Activated CD8-positive, alpha-beta memory T cell treated with anti-CD3 and anti-CD28 coated beads for 24 hours (primary cell): ENCODE measurements at places on chromosomes 7 and 10.

DNA sequence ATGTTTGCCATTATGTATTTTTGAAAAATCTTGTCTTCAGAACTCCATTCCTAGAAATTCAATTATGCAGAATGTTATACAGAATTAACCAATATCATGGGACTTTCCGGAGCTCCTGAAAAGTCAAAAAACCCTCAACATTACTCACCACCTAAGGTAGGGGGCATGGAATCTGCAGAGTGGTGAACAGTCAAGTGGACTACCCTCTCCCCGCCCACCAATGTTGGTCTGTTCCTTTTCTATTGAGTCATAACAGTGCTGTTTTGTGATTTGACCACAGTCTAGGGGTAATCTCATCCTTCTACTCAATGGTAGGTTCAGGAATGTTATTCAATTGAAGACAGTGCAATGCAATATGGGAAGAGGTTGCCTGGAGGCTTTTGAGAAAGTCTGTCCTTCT, 130.5 kb upstream of the HABP2 start:
- no peak for DNase-seq

DNA sequence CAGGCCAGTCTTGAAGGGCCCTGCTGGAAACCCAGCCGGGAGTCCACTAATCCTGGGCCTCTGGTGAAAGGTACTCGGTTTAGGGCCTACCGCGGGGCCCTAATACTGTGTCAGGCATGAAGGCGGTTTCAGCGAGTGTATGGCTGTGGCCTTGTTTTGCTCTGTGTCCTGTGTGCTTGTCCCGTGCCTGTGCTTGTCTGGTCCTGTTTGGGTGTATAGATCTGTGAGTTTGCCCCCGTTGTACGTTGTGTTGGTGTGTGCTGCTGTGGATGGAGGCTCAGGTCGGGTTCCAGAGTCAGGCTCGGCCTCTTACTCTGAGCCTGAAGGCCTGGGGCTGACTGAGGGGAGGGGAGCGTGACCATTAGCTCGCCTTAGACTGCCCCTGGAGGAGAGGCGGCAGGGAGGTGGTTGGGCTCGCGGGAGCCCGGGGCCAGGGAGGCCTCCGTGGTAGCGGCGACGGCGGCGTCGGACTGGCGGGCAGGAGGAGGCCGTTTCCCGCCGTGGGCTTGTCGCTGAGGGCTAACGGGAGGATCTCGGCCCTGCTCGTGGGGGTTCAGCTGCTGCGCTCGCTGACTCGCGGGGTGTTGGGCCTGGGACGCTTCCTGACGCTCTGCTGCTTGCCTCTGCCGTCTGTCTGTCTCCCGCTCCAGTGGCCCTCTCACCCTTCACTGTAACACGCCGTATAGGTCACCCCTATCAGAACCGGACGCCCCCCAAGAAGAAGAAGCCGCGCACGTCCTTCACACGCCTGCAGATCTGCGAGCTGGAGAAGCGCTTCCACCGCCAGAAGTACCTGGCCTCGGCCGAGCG, 2.6 kb downstream of the TLX1 start:
- DNase-seq = no peak

- DNase-seq = no peak
These were observed 166.1 kb upstream of the TCERG1L start for GRCh38 chr10:131477457-131478121.

DNA sequence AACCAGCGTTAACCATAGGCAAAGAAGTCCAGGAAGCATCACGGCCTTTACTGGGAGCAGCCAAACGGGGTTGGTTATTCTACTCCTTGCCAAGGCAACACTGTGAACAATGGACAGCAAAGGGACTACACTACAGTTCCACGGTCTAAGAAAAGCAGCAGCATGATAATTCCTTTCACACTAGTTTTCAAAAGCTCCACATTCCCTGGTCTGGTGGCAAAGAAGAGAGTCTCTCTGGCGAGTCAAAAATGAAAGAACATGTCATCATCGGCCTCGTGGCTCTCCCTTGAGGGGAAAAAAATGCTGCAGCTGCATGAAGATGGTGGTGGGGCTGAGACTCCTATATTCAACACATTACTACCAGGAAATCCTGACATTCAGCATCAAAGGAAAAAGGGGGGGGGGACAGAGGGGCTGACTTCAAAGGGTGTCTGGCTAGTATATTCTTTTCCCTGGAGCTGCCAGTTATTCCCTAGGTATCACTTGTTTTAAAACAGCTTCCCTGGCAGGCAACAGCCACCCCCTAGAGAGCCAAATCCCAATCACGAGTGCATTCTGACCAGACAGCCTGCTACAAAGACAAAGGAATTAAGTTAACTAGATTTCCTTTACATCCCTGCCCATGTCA, 49.1 kb downstream of the SLC37A3 start:
- DNase-seq = no peak

GRCh38 chr7:30468791-30469190, 9.8 kb downstream of the NOD1 start:
- DNase-seq = peak; percentile 45

GRCh38 chr7:75599244-75599781, 107.2 kb downstream of the SPDYE5 start:
- no peak for DNase-seq

- no peak for DNase-seq
These were observed 157.7 kb upstream of the PRR15 start for GRCh38 chr7:29405891-29406290.

DNA sequence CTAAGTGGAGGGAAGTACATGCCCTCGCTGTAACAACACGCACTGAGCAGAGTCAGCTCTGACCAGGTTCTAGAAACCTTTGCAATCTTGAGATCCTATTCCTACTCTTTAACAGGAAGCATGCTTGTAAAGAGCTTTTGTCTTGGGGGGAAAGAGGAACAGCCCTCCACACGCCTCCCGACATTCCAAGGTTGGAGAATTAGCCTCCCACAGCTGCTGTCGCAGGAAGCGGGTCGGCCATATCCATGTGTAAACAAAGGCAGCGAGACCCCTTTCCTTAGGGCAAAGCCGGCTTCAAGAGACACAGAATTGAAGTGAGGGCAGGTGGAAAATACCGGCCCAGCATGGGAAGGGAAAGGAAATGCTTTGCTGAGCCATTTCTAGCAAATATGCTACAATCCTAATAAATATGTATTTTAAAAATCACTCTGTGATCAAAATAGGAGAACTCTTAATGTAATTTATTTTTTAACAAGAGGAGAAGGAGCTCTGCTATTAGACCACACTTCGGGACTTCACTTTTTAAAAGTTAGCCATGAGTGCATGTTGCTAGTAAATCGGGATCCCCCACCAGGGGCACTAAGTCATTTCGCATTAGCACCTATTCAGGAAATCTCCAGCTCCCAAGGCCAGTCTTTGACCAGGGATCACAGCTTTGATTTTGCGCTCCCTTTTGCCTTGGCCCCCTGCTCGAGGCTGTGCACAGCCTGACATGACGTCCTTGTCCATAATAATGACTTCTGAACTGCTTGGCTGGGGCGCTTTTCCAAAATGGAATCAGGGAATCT, 55.9 kb downstream of the FAM204A start:
- DNase-seq = no peak

GRCh38 chr7:41117431-41117830, 585.5 kb downstream of the INHBA start:
- no peak for DNase-seq

DNA sequence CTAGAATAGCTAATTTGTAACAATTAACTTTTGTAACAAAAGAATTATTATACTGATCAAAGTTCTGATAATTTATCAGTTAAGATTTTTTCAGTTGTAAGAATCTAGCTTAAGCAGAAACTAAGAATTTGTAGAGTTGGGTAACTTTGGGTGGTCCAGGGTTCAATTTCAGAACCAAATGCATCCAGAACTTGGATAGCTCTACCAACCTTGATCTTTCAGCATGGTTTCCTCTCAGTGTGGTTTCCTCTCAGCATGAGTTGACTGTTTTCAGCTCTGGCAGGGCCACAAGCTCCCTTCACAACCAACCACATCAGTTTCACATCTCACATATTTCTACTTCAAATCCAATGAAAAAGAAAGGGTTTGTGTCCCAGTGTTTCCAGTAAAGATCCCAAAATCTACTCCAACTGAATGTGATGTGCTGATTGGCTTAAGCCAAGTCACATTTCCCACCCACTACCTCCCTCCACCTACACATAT, 3.3 kb upstream of the FAS start:
- DNase-seq = no peak

GRCh38 chr7:37920305-37920848, at the start of gene EPDR1:
Gene EPDR1, plus strand, starts transcription at chr7:37920640. Its CDS starts 300 bp downstream, at chr7:37920940.
- peak; percentile 65 for DNase-seq

GRCh38 chr10:128062881-128063563, 63.2 kb downstream of the MKI67 start:
- DNase-seq = peak; percentile 78

DNA sequence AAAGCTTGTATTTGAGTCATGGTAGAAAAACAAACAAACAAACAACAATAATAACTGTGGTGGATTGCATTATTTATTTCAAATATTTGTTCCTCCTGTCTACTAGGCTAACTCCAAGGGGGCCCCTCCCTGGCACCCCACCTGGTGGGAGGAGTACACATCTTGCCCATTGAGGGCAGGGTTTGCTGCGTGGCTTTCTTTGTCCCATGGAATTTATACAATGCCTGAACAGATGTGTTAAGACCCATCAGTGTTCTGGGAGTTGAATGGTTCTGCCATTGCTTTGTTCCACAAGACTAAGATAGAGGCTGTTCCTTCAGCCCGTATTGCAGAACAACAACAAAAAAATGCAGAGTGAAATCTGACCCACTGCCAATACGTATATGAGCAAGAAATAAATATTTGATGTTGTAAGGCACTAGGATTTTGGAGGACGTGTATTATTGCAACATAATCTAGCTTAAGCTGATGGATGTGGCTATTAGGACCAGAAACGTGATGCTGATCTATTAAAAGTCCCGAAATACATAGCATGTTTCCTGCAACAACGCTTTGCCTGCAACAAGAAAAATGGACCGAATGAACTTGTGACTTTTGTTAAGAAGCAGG, 119.1 kb upstream of the JCAD start:
- DNase-seq = no peak

DNA sequence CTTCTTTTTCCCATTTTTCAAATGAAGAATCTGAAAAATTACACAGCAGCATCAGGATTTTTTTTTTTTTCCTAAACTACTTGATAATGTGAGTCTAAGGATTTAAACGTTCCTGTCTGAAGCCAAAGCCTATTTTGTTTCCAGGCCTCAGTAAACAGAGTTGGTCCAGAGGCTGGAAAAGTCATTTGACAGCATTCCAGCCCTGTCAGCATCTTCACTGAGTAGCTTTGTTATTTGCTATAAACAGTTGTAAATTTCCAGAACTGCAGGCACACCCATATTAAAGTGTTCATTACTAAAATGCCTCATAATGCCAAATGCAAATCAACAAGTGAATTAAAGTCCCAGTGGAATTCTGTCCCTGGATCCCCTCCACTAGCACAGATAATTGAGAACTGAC, 35.5 kb upstream of the KMT2E start:
- no peak for DNase-seq

DNA sequence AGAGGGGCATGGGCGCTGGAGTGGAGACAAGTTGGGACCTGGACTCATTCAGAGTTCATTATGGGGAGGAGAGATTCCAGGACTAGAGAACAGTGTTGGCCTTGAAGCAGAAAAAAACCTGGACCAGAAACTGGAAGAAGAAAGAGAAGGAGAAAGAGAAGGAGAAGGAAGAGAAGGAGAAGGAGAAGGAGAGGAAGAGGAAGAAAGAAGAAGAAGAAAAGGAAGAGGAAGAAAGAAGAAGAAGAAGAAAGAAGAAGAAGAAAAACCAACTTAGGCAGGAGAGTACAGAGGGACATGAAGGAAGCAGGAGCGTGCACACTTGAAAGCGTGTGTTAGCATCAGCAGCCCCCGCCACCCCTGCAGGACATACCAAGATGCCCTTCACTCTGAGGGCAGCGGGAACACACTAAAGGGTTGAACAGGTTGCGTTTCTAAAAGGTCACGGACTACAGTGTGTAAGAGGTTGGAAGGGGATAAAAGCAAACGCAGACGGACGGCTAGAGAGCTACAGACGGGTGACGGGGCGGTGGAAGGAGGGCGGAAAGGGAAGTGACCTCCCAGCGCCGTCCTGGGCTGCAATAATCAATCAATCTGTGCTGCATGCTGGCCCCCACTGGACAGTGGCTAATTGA, 95.3 kb downstream of the SEC61G start:
- no peak for DNase-seq

GRCh38 chr10:58784361-58784760, 271.7 kb downstream of the BICC1 start:
- no peak for DNase-seq

- no peak for DNase-seq
These were observed 206.9 kb upstream of the PRPS1L1 start for GRCh38 chr7:18234519-18234918.

- no peak for DNase-seq
These were observed 8.0 kb downstream of the HPS1 start for GRCh38 chr10:98438715-98439114.

DNA sequence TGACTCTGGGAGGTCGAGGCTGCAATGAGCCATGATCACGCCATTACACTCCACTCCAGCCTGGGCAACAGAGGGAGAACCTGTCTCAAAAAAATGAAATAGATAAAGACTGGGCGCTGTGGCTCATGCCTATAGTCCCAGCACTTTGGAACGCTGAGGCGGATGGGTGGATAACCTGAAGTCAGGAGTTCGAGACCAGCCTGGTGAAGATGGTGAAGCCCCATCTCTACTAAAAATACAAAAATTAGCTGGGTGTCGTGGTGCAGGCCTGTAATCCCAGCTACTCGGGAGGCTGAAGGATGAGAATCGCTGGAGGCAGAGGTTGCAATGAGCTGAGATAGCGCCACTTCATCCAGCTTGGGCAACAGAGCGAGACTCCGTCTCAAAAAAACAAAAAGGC, 1.1 kb upstream of the DDX21 start:
- no peak for DNase-seq

DNA sequence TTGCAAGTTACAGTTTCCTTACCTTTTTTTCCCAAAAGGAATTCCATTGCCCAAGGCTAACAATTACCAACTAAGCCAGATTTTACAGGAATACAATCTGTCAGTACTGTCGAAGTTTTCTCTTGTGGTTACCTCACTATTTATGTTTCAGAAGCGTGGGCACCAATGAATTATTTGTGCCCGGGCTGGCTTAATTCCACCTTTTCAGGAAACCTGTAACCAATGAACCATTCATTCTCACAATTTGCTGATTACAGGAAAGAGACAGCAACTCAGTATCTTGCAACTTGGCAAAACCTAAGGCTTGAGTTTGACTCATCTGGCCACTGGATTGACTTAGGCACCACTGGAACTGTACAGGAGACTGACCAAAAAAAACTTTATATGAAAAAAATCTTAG, 485.6 kb downstream of the INHBA start:
- DNase-seq = no peak

- no peak for DNase-seq
These were observed 12.0 kb upstream of the SCART1 start for GRCh38 chr10:133441780-133442179.

- no peak for DNase-seq
These were observed 281.0 kb upstream of the PTER start for GRCh38 chr10:16155834-16156233.

DNA sequence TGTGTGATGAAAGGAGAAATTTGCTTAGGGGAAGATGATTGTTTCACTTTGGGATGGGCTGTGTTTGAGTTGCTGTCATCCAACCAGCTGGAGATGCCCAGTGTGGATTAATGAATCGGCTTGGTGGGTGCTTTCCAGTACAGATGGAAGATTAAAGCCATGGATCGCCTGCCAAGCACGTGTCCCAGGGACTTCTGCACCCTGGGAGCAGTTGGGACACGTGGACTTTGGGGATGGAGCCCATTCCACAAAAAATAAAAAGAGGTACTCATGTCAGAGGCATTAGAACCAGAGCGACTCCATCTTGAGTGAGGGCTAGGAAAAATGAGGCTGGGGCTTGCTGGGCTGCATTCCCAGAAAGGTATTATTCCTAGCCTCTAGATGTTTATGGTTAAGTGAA, 29.3 kb upstream of the PRLHR start:
- no peak for DNase-seq

GRCh38 chr7:115135769-115136410, 214.0 kb downstream of the MDFIC start:
- DNase-seq = no peak
